ENCODE measurements at places on chromosomes 2 and 18.

DNA sequence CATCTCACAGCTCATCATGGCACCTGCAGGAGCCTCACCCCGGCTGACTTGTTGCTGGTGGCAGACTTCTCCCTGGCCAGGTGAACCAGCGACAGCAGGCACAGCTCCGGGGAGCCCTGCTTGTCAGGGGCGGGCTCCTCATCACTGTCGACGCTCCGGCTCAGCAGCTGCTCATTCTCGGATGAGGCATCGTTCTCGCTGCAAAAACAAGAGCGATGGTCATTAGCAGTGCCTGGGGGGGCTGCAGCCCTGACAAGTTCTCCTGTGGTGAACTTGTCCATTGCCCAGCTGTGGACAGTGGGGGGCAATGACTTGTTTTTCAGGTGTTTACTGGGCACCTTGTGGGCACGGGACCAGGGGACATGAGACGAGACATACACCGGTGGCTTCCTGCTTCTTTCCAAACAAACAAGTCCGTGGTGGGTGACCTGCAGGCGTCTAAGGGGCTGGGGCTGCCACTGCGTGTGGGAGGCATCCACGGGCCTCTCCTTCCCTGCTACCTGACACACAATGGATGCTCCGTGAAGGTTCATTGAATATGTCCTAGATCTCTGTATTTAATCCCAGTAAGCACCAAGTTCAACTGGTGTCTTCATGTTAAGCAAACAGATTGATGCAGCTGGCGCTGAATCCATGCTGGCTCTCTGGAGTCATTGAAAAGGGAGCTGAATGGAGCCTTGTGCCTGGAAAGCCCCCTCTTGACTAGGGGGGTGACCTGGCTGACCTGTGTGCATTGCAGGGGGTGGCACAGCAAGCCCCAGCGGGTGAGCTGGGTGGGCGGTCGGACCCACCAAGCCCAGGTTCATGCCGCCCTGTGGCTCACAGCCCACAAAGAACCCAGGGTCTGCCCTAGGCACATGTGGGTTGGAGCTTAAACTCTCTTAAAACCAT lies 81.0 kb downstream of the EDAR start:
- DNase-seq: no peak

DNA sequence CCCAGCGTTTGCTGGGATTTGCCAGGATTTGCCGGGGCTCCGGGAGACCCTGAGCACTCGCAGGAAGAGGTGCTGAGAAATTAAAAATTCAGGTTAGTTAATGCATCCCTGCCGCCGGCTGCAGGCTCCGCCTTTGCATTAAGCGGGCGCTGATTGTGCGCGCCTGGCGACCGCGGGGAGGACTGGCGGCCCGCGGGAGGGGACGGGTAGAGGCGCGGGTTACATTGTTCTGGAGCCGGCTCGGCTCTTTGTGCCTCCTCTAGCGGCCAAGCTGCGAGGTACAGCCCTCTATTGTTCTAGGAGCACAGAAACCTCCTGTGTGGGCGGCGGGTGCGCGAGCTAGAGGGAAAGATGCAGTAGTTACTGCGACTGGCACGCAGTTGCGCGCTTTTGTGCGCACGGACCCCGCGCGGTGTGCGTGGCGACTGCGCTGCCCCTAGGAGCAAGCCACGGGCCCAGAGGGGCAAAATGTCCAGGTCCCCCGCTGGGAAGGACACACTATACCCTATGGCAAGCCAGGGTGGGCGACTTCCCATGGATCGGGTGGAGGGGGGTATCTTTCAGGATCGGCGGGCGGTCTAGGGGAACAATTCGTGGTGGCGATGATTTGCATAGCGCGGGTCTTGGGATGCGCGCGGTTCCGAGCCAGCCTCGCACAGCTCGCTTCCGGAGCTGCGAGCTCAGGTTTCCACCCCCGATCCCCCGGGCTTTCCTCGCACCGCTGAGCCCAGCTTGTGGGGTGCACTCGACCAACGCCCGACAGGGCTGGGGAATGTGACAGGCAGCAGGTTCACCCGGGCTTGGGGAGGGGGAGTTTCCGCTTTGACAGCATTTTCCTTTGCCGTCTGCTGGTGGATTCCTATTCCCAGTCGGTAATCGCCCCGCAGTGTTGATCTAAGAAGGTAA lies 2.8 kb downstream of the ONECUT2 start:
- no peak for DNase-seq

GRCh38 chr2:143525402-143525860 lies 396.2 kb downstream of the ARHGAP15 start:
- no peak for DNase-seq

GRCh38 chr2:202023198-202023903 lies 10.3 kb upstream of the FZD7 start:
- DNase-seq: no peak

DNA sequence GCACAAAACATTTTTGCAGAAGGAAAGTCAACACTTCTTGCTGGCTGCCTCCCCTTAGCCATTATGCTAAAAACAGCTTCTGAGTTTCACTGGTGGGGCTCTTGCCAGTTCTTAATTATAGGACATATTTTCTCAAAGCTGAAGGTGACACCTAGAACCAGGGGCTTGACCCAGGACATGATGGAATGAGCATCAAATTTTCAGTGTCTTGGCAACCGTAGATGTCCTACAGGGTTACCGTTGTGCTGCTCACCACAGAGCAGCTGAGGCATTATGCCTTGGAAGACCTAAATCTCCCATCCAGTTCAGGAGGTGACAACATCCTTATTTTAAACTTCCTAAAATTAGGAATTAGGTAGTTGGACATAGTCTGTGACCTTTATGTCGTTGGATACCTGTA lies 46.7 kb downstream of the TMEM185B start:
- no peak for DNase-seq

GRCh38 chr2:172092716-172093415 lies 7.6 kb downstream of the DLX1 start:
- no peak for DNase-seq

GRCh38 chr2:55019526-55020258 lies 30.6 kb downstream of the RTN4 start:
- no peak for DNase-seq

DNA sequence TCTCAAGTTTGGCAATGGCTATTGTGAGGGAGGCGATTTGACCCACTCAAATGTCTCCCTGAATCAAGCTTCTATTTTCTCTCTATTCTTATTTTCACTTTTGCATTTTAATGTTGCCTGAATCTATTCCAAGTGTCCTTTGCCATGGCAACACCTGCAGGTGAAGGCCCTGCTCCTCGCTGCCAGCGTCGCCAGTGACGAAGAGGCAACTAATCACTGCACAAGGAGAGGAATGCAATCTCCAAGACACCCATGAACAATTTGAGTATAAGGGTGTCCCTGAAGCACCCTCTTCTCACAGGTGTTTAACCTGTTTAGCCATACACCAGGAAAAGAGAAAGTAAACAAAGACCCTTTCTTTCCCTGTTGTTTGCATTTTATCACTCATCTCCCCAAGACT lies 165.6 kb upstream of the VRK2 start:
- DNase-seq: no peak

DNA sequence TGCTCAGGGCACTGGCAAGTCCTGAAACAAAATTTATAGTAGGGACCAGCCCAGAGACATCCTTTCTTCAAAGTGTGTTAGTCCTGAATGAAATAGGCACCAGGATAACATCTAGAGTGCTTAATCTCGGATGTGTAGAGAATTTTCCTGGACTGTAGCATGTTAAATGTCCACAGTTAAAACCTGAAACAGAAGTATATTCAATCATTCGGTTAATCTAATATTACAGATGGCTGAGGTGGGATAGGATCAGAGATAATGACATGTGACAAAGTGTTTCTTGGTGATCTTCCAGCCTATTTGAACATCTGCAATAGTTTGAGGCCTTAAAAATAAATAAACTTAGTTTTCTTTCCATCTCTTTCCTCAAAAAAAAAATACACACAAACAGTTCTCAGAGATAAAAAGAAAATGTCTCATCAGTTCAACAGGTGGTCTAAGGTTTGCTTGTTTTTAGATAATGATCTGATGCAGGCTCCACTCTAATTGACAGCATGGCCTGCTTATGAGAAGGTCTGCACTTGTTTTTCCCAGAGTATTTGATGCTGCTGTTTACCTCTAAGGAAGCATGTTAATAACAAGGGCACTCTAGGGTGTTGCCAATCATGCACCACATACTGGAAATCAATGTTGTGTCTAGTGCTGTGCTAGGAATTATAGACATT lies 25.9 kb downstream of the CNTNAP5 start:
- DNase-seq: no peak

DNA sequence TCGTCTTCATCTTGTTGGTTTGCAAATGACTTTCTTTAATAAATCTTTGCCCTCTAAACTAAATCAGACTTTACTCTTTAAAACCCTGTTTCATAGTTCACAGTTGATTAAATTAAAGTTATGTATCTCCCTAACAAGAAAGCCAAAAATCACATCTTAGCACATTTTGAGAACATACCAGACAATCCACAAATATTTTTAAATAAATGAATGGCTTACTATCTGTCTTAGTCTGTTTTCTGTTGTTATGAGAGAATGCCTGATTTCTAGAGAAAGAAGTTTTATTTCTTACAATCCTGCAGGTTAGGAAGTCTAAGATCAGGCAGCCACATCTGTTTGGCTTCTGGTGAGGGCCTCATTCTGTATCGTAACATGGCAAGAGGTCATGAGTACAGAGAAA lies 1090.2 kb upstream of the PIK3C3 start:
- no peak for DNase-seq

DNA sequence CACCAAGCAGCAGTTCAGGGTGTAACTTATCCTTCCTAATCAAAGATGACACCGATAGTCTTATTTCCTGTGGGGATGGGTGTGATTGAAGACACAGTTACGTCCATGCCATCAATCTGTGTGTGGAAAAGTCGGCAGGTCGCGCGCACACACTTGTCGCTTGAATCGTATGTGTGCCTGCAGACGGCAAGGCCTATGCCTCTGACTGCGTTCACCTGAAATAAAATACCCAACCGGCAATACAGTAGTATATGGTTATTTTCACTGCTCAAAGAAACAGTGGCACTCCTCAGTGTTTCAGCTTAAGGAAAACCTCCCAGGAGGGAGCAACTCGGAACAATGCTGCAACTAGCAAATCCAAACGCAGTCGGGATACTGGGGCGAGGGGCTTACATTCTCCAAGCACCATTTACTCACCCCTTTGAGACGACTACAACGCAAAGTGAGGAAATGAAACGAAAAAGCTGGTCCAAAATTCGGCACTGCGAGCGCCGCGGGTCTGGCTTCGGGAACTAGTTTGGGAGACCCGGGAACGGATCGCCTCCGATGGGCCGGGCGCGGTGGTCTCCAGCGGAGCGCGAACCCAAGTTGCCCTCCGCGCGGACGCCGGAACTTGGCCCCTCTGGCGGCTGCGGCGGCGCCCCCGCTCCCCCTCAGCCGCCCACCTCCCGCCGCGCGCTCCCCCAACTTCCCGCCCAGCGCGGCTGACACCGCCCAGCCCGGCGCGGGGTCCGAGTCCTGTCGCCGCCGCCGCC lies 675 bp downstream of the PRKD3 start:
- peak; percentile 4 for DNase-seq

DNA sequence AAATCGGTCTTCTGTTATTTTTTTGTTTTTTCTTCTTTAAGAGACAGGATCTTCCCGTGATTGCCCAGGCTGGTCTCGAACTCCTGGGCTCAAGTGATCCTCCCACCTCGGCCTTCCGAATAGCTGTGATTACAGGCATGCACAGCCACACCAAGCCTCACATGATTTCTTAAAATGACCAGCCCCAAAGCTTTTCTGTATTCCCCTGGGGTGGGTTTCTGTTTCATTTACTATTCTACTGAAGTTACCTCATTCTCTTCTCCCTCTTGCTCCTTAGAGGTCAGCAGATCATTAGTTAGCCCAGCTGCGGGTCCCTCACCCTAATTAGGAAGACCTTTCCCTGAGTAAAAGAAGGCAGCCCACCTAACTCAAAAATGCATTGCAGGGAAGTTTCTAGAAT lies 27.6 kb downstream of the SLC1A4 start:
- DNase-seq: no peak

GRCh38 chr2:238599549-238600505 lies 173.1 kb downstream of the ASB1 start:
- DNase-seq: no peak

- DNase-seq: no peak
Measured at GRCh38 chr18:58579561-58580047, 49.3 kb downstream of the ALPK2 start.

DNA sequence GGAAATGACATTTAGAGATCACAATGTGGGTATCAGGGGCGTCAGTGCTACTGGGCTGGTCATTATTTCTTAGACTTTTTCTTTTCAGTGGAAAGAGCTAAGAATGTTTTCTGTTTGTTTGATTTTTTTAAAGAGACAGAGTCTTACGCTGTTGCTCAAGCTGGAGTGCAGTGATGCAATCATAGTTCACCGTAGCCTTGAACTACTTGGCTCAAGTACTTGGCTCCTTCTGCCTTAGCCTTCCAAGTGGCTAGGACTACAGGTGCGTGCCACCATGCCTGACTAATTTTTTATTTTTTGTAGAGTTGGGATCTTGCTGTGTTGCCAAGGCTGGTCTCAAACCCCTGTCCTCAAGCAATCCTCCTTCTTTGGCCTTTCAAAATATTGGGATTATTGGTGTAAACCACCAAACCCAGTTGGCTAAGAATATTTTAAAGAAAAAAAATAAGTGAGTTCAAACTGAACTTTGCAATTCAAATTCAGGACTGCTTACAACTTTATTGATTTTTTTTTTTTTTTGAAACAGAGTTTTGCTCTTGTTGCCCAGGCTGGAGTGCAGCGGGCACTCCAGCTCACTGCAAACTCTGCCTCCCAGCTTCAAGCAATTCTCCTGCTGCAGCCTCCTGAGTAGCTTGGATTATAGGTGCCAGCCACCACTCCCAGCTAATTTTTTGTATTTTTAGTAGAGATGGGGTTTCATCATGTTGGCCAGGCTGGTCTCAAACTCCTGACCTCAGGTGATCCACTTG lies 154.2 kb downstream of the MIB1 start:
- no peak for DNase-seq

GRCh38 chr2:54479424-54479823 lies 23.3 kb downstream of the SPTBN1 start:
- no peak for DNase-seq

GRCh38 chr2:43944915-43945314 lies 50.9 kb downstream of the LRPPRC start:
- DNase-seq: no peak

DNA sequence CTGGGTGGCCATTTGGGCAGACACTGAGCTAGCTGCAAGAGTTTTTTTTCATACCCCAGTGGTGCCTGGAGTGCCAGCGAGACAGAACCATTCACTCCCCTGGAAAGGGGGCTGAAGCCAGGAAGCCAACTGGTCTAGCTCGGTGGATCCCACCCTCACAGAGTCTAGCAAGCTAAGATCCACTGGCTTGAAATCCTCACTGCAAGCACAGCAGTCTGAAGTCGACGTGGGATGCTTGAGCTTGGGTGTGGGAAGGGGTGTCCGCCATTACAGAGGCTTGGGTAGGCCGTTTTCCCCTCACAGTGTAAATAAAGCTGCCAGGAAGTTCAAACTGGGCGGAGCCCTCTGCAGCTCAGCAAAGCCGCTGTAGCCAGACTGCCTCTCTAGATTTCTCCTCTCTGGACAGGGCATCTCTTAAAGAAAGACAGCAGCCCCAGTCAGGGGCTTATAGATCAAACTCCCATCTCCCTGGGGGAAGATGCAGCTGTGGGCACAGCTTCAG lies 69.6 kb upstream of the WDSUB1 start:
- DNase-seq: no peak

All from activated T-helper 9 cell treated with anti-CD3 and anti-CD28 coated beads, Interleukin-2, amount 50 U/mL, for 16 hours (primary cell).